ENCODE measurements at places on chromosomes 6 and 20.

GRCh38 chr6:139364302-139364981 lies 10.0 kb downstream of the CITED2 start:
- DNase-seq = no peak

GRCh38 chr6:56079751-56080540 lies 167.4 kb downstream of the COL21A1 start:
- DNase-seq = no peak

DNA sequence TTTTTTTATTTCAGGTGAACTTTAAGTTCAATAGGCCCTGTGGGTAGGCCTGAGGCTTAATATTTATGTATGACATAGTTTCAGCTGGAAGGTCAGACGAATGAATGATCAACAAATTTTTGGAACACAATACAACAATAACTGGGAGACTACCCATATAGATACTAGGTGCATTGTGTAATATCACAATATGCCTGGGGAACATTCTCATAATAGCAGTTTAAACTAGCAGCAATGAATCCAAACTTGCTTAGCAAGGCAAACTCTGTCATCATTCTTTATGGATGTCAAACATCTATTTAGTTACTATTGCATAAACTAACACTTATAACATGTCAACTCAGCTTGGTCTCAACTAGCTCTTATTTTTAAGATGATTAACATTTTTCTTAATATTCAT lies 49.3 kb downstream of the ELOVL4 start:
- DNase-seq = no peak

GRCh38 chr6:45643126-45643525 lies 265.4 kb upstream of the SUPT3H start:
- no peak for DNase-seq

DNA sequence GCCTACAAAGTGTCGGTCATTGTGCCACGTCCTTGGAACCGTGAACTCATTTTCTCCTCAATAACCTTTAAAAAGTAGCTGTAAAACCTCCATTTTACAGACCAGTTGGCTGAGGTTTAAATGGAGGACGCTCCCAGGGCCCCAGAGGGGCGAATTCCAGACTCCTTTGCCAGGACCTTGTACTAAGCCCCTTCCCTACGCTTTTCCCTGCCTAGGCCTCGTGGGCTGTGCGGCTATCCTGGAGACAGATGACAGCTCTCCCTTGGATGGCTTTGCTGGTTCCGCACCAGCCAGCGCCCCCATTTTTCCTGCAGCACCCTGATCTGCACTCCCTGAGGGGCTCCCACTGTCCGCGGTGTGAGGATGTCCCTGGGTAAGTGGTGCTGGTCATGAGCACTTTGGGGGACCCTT lies 12.1 kb upstream of the SNHG17 start:
- DNase-seq = no peak

DNA sequence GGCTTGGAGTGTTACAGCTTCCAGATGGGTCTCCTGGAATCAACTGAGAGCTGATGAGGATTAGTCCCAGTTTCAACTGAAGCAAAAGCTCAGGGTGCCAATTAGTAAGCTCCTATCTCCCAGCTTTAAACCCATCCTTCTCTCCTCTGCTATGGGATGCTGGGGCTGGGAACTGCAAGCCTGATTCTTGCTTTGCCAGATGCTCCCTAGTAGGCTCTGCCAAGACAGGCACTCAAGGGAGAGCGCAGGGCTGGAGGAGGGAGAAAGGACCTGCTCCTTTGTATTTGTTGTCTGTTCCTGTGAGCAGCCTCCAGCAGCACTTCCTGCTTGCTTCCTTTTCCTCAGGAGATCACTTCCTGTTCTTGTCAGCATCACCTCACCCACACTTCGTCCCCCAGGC lies 309.7 kb downstream of the KIF16B start:
- DNase-seq = no peak

- no peak for DNase-seq
These were observed 547.2 kb upstream of the MAN1A1 start for GRCh38 chr6:119896806-119897205.

DNA sequence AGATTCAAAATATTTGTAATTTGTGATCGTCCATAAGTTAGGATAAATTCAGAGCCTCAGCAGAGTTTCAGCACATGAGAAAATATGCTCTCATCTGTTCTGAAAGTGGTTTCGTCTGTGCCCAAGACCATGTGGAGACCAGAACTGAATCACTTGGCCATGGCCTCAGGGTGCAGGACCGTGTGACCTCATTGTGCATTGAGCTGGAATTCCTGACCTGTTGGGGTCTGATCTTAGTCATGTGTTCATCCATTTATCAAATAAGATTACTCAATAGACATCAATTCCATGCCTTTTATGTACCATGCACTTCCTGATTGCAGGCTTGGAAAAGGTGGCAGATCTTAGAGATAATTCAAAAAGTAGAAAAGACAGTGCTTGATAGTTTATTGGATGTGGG lies 680.5 kb downstream of the QKI start:
- DNase-seq = no peak

GRCh38 chr20:51338692-51339440 lies 203.7 kb downstream of the NFATC2 start:
- DNase-seq = no peak

DNA sequence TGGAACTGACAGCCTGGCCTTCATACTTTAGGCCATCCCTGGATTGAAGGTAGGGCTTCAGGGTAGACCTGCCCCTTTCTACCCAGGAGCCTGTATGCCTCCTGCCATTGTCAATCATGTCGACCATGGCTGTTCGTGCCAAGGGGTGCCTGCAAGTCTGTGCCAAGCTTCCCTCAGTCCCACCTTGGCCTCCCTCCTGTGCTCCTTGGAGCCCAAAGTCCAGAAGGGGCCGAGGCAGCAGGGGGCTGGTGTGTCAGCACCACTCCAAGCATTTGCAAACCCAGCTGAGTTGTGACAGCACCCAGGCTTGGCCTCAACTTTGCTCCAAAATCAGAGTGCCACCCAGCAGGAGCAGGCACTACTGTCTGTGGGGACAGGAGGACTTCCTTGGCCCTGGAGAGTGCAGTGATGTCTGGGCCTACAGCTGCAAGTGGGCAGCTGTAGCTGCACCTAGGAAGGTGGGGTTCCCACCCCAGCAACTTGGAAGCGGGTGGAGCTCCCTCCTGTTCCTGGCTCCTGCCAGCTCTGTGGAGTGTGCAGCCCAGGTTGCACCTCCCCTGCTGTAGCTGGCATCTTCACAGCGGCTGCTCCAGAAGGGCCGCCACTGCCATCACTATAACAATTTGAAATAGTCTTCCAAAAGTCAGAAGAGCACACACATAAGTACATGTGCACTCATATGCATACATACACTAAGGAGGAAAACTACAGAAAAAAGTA lies 1719.3 kb downstream of the HACE1 start:
- no peak for DNase-seq

GRCh38 chr6:44219053-44219814 lies 2.5 kb downstream of the MYMX start:
- DNase-seq = no peak

DNA sequence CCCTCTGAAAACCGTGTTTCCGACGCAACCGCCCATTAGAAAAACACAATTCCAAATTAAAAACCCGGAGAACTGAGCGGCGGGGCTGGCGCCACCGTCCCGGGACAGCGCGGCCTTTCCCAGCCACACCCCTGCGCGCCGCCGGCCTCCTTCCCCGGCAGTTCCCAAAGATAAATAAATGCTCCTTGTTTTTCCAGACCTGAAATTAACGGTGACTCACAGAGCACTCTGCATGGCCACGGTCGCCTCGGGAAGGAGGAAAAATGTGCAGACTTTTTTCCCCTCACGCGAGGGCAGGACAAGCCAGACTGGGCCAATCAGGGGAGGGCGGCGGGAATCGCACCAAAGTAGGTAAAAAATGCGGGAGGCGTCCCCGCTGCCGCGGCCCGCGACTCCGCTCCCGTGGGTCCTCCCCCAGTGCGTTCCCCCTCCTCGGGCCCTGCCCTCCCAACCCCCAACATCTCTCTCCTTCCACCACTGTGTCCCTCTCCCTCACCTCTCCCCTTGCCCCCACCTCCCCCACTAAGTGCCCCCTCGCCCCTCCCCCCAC lies 828 bp upstream of the DSTN start:
- DNase-seq = no peak

DNA sequence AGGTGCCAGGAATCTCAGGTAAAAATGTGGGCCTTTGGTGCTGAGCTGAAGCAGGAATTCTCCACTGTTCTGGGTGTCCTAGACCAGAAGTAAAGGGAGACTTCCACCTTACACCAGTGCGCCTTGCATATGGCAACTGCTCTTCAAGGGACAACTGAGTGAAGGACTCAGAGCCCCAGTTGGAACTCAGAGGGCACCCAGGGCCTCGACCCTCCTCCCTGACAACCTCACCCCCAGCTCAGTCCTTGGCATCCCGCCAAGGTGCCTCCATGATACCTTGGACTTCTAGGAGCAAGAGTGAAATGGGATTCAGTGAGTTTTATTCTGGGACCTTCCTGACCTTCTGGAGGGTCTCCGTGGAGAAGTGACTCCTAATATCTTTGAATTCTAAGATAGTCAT lies 153.7 kb upstream of the PROKR2 start:
- no peak for DNase-seq

DNA sequence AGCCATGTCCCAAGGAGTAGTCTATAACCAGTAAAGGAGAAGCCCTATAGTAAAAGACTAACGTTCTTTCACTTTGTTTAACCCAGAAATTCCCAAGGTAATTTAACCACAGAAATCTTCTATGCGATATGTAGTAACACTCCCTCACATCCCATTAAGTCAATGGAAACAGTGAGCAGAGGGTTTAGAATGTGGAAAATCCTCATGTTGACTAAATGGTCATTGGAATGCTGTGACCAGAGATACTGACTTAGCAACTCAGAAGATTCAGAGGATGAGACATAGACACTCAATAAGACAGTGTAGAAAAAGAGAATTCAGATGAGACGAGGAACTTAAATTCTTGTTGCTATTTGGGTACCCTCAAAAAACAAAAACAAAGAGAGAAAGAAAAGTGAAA lies 562.2 kb upstream of the NOX3 start:
- DNase-seq = no peak

DNA sequence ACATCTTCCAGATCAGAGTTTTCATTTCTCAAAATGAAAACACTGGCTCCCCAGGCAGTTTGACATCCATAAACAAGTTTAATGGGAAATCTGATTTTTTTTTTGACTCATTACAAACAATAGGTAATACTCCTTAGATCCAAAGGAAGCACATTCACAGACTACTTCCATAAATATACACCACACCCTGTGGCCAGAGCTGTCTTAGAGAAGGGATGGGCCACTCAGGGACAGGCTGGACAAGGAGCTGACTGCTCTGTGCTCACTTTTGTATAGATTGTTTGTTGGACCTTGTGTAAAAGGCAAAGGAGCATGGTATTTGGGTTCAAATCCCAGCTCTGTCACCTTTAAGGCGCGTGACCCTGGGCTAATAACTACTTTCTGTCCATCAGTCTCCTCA lies 12.8 kb upstream of the DDO start:
- no peak for DNase-seq

DNA sequence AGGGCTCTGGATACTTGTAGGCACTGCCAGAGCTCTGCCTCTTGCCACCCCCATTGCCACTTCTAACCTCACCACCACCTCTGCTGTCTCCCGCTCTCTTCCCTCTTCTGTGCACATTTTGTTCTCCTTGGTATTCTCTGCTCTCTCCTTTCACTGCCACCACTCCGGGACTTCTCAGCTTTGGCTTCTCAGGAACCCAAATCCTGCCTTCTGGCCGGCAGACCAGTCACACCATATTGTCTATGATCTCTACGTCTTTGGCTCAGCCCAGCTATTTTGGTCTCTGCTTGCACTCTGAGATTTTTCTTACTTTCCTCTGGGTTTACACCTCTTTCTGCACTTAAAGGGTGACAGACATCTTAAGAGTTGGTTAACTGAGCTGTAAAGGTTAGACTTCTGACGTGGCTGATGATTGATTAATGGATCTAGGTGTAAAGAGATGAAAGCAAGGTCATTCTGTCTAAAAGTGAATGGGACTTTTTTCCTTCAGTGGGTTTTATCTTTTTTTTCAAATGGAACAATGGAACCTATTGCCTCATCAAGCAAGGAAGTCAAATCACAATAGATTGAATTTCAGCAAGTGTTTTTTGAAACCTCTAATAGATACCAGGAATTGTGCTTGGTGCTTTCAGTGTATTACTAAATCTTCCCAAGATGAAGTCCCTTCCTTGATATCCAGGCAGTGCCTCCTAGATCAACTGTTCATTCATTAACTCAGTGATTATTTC lies 13.8 kb downstream of the MMP24 start:
- DNase-seq = no peak

- DNase-seq = no peak
These were observed 4.0 kb upstream of the ZC3H12D start for GRCh38 chr6:149488815-149489214.

- DNase-seq = no peak
These were observed 28.4 kb downstream of the CEBPB start for GRCh38 chr20:50218987-50219435.

DNA sequence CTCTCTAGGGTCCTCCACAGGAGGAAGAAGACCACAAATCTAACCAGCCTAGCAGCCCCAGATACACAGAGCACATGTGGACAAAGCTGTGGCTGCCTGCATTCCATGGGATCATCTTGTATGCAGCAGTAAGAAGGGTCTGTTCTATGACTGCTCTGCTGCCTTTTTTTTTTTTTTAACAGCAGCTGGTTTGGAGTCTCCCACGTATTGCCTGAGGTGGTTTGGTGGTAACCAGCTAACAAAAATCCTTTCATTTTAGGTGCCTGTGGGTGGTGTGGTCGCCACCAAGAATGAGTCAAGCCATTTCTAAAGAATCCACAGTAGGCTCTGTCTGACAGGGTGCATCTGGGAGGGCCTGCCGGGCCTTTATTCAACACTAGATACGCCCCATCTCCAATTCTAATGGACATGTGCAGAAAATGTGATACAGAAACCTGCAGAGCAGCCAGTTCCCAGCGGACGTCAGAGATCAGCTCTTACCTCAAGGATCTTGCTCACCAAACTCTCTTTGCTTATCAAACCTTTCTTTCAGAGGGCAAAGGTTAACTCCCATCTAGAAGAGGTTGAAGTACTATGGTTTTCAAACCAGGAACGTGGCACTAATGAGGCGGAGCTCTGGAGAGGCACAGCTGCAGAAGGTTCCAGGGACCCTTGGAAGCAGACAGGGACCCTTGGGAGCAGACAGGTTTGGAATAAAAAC lies 32.0 kb downstream of the GNAS-AS1 start:
- no peak for DNase-seq

DNA sequence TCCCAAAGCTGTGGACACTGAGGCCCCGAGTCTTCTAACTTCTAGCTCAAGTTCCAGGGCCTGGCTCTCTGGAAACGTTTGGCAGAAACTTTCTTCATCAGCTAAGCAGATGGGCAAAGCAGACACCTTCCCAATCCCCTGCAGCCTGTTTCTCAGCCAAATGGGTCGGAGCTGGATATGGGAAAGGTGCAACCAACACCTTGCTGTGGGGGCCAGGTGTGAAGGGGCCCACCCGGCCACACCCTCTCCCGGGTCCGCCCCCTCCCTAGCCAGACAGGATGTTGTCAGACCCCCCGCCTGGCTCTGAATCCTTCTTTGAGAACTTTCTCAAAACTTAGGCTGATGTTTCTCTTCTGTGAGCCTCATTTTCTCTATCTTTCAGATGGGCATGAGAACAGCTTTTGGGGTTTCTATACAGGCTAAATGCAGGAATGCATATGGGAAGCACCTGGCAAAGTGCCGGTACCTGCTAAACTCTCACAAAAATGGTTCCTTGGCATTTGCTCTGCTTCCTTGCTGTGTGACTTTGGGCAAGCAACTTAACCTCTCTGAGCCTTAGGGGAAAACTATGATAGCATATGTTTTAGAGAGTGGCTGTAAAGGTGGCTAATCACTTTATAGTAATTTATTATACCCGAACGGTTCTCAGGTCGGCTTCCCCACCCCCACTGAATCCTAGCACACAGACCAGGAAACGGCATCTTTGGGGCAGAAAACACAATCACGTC lies 1.8 kb downstream of the SNAI1 start:
- DNase-seq = no peak

GRCh38 chr20:3786665-3787323 lies at the start of gene CENPB:
Gene CENPB, minus strand, starts transcription at chr20:3786740. Its CDS starts 257 bp downstream, at chr20:3786483.
- DNase-seq = peak; percentile 60
